ENCODE measurements at places on chromosomes 5 and 9.

GRCh38 chr9:98778711-98779530 is 17.4 kb downstream of the ANKS6 start:
- DNase-seq, result no peak

- DNase-seq, result no peak
Observed at GRCh38 chr9:2923766-2924379, 80.0 kb upstream of the PUM3 start.

- DNase-seq, result no peak
Observed at GRCh38 chr5:151288180-151288579, 15.4 kb downstream of the SLC36A3 start.

GRCh38 chr9:137583957-137584356 is 5.2 kb upstream of the DPH7 start:
- DNase-seq, result no peak

- peak; percentile 65 for DNase-seq
Observed at GRCh38 chr5:1432296-1432695, 12.9 kb downstream of the SLC6A3 start.

DNA sequence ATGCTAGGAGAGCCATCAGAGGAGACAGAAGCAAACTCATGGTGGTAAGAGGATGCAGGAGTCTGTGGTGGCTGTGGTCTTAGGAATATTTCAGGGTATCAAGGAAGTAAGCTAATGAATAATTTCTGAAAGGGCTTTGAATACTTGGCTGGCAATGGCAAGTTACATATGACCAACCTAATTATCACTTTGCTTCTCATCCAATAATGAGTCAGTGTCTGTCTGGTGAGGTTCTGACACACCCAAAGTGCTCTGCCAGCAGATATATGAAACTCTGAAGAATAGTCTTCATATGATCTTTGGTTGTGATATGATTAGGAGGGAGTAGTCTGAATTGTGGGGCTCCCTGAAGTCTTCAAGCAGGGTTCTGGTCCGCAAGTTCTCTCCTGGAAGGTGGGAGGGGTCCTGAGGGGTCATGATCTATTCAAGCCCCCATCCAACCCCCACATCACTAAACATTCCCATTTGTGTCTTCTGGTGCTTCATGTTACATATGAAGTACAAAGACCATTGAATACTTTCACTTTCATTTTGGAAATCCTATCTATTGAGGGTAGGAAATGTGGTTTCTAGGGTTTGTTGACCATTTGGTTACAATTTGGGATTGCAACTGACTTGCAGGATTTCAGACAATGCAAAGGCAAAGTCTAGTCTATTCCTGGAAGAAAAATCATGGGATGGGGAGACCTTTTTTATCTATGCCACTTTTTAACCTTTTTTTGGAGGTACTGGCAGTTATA is 199.9 kb upstream of the CDKN2B start:
- no peak for DNase-seq

GRCh38 chr5:60362158-60362557 is 337.8 kb downstream of the DEPDC1B start:
- no peak for DNase-seq

DNA sequence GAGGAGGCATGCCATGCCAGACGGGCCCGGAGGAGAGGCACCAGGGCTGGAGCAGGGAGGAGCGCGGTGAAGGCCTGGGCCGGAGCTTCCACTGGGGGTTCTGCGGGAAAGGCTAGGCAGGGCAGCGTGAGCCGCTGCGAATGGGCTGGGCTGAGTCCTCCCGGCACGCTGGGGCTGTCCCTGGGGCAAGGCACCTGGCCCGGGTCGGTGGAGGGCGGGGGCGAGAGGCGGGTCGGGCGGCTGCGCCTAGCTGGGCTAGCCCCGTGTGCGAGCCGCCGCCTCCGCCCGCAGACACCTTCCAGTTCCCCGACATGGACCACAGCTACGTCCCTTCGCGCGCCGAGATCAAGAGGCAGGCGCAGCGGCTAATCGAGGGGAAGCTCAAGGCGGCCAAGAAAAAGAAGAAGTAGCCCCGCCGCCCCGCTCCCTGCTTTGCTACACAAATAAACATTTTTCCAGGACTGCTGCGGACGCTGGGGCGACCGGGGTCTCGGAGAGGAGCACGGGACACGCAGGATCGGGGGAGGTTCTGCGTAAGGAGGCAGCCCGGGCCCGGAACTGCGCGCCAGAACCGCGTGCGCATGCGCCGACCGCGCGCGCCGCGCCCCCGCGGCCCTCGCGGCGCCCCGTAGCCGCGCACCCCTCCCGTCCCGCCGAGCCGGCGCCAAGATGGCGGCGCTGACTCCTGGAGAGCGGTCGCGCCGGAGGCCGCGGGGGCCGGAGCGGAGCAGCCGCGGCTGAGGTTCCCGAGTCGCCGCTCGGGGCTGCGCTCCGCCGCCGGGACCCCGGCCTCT is at the start of gene RABL6:
RABL6 (plus strand) TSS at position 668 of the 794 bp plus-strand sequence. CDS start 249 bp downstream, outside the sequence.
- peak; percentile 61 for DNase-seq

- DNase-seq, result no peak
Observed at GRCh38 chr5:56686337-56687195, 128.8 kb upstream of the MAP3K1 start.

DNA sequence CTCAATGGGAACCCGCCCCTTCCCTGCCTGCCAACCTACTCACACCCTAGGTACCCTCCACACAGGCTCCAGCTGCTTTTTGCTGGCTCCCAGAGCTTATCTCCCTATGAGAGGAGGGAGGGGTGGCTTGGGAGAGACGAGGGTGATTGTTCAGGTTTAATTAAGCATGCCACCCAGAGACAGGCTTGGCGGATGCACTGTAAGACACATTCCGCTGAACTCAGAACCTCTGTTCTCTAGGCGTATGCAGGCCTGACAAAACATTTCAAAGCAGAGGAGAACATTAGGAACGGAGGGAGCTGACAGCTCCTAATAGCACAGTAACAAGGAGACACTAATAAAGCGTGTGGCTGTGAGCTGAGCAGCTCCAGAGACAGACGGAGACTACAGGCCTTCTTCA is 80.1 kb downstream of the TRIM32 start:
- DNase-seq, result no peak

DNA sequence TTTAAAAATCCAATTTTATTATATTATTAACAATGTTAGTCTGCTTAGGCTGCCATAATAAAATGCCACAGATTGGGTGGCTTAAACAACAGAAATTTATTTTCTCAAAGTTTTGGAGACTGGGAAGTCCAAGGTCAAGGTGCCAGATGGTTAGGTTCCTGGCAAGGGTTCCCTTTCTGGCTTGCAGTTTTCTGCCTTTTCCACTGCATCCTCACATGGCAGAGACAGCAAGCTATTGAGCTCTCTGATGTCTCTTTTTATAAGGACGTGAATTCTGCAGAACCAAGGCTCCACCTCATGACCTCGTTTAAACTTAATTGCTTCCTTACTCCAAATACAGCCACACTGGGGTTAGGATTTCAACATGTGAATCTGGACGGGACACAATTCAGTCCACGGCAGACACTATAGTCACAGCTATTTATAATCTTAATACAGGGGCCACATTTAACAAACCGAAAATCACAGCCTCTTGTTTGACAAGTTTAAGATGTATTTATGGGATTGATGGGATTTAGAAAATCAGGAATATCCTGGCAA is 174.9 kb upstream of the PUM3 start:
- DNase-seq, result no peak

DNA sequence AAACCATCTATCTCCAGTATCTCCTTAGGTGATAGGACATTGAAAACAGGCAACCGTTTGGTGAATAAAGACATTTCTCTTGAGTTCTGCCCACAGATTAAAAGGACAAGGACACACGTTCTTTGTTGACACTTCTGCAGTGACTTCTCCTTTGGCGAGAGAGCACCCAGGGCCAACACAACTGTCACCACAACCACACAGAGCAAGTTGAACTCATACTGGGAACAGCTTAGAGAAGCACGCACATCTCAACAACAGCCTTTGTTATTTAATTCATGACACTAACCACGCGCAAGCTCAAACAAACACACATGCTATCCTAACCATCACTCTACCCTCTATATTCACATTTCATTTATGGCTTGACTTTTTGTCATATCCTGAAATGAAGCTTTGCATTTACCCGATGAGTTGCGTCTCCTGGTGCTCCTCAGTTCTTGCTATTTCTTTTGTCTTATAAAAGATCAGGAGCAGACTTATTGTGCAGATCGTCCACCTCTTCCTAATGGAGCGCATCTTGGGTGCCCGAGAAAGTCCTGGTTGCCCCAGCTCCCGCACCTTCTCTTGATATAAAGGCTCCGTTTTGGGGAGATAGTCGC is 543 bp downstream of the ST8SIA4 start:
- no peak for DNase-seq

DNA sequence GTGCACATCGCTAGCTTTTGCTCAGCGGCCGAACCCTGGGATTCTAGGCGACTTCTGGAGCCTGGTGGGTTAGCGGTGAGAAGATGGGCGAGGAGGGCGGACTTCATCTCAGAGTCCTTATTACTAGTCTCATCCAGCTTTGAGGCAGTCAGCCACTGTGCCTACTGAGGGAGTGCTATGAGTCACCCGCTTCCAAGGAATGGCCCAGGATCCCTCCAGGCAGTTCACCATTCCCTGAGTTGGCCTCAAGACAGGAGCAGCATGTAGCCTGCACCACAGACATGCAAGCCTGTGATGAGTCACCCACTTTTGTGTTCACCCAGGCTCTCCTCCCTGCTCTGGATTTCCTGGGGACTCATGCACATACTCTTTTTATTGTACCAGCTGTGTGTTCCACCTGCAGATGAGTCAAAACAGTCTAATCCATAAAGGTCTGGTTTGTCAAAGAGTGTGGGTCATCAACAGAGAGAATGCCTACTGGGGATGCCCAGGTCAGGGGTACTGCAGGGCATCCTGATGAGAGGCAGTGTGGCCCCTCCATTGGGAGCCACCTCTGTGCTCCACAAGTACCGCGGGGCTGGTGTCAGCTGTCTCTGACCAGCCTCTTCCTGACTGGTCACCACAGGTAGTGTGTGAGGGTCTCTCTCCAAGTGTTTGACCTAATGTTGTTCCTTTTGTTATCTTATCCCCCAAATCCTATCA is 20.2 kb downstream of the SLC22A5 start:
- peak; percentile 100 for DNase-seq

GRCh38 chr9:13487071-13487470 is 207.6 kb upstream of the MPDZ start:
- DNase-seq, result no peak

DNA sequence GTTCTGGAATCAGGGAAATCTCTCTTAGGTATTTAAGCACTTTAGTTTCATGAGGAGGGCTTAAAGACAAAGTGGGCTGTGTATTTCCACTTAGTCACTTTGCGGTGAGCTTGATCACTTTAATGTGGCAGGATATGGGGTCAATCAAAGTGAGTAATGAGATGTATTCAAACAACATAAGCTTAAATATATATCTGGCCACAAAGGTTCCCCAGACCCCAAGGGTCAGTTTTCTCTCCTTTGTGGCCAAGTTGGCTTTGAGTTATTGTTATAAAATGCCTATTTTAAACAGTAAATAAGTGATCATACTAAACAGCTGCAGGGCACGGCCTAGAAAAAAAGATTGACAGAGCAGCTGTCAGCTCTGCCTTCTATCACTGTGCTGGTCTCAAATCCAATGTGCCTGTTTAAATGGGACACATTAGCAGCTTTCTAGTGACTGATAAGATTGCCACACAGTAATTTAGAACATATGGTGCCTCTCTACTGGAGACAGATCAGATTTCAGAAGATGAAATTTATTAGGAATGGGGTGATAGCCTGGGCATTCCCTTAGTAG is 363.9 kb downstream of the AGTPBP1 start:
- DNase-seq, result no peak

DNA sequence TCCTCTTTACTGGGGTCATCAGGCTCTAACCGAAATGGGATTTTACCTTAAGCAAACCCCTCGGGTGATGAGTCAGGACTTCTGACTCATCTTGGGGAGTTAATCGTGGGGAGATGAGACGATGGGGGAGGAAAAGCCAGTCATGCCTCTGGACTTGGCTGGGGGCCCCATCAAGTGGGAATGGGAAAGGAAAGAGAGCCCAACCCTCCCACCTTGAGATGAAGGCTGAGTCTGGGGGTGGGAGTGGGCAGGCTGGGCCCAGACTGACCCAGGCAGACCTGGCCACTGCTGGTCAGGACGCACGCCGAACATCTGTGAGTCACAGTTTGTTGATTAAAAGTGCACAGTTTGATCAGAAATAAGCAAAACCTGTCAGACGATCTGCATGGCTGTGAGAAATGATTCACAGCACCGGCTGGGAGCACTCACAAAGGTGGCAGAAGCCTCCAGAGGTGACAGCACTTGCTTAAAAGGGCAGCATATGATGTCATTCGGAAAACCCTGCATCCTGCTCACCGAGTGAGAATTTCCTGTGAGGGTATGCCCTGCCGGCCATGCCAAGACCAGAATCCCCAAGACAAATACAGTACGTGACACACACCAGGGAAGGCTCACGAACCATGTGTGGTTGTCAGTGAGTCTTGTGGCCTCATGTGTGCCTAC is 50.0 kb upstream of the SLC25A51 start:
- DNase-seq, result peak; percentile 92

- no peak for DNase-seq
Observed at GRCh38 chr9:86753836-86754235, 193.5 kb downstream of the GAS1 start.

GRCh38 chr5:168295574-168296201 is 4.2 kb downstream of the WWC1 start:
- DNase-seq, result no peak

GRCh38 chr5:171634511-171634910 is 151.1 kb upstream of the SMIM23 start:
- DNase-seq, result no peak

- no peak for DNase-seq
Observed at GRCh38 chr5:19660679-19661078, 327.3 kb downstream of the CDH18 start.

- DNase-seq, result no peak
Observed at GRCh38 chr9:129382281-129383018, 204.4 kb upstream of the IER5L start.

DNA sequence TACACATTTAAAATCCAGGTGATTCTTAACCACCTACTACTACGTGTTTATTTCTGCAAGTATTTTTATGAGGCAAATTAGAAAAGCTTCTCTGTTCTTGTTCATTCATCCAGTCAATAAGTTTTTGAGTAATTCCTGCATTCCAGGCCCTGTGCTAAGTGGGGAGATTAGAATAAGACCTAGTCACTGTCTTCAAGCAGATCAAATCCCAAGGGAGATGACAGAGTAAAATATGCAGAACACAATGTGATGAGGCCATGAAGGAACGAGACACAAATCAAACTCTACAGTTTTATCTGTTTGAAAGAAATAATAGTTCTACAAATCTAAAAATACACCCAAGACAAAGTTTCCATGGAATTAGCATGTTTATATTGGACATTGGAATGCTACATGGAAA is 158.8 kb downstream of the CEP120 start:
- no peak for DNase-seq

- DNase-seq, result no peak
Observed at GRCh38 chr9:27394154-27394825, 97.3 kb upstream of the EQTN start.

- no peak for DNase-seq
Observed at GRCh38 chr9:102459828-102460227, 535.3 kb upstream of the CYLC2 start.
